ENCODE measurements at places on chromosomes 11 and 22.

GRCh38 chr11:36214480-36214879, 74.7 kb downstream of the COMMD9 start:
- DNase-seq: no peak

DNA sequence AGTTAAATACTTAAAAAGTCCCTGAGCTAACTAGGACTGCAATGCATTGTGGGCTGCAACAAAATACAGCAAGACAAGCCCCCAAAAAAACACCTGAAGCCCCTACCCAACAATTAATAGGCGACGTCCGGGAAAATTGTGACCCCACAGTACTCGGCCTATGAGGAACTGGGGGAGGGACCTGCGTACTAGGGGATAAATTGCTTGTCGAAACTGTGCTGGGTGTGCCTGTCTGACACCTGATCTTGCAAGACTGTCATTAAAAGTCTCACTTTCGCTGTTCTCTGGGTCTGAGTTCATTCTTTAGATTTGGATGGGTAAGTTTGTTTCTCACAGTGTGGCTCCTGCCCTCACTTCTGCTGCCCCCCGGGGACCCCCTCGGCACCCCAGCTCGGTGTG, 15.2 kb downstream of the TANGO2 start:
- no peak for DNase-seq

DNA sequence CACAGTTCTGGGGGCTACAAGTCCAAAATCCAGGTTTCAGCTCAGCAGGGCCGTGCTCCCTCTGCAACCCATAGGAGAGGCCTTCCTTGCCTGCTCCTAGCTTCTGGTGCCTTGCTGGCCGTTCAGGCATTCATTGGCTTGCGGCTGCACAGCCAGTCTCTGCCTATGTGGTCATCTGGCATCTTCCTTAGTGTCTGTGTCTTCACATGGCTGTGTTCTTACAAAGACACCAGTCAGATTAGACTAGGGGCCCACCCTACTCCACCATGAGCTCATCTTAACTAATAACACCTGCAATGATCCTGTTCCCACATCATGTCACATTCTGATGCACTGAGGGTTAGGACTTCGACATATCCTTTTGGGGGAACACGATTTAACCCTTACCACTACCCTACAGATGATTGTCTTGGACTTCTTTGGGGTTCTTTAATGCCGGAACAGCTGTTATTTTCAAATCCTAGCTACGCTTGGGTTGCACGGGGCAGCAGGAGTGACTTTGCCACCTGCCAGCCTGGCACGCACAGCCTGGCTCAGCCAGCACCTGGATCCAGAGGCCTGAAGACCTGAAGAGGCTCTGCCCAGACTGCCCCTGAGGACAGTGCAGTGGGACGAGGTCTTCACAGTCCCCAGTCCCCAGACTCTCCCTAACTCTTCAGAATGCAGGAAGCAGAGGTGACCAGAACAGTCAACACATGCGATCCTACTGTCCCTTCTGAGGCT, 7.7 kb upstream of the NEAT1 start:
- no peak for DNase-seq

DNA sequence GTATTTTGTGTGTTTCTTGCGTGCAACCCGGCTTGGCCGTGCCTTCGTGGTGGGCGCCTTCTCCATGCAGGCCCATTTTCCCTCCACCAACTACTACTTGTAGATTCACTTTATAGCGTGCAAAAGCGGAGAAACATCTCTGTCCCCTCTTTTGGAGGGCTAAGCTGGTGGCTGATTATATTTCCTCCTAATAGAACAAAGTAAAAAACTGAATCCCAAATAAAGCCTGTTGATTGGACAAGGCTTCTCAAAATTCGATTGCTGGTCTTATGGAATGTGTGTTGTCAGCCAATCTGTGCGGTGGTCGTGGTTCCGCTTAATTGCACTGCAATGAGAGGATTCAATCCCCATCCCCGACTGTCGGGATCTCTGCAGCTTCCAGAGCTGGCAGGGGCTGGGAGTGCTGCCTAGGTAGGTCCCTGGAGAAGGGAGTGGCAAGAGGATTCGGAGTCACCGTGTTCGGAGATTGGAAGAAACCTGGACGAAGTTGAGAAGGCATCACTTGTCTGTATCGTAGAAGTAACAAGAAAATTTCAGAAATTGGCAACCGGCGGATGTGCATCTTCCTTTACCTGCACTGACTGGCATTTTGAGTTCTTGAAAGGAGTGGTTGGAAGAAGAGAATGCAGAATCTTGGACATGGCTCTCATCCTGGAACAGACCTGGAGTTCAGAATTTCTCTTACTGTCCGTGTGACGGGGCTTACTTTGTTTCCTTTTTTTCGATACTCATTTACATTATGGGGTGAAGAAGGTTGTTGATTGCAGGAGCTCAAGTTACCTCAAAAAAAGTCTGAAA, 1.1 kb downstream of the HMGXB4 start:
- no peak for DNase-seq

DNA sequence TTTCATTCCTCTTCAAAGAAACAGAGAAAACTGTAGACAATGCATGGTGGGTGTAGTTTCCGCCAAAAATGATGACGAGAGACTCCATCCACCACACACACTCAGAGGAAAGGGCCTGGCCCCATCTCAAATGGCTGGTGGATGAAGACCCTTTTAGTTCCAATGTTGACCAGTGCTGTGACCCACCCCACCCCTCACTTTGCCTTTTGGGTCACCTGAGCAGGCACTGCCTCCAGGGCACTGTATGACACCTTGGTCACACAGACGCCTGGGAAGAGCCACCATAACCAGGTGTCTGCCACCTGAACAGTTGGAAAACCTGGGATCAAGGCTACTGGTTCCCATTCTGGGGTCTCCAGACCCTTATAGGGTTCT, 121.3 kb downstream of the MPPED1 start:
- no peak for DNase-seq

GRCh38 chr11:77351281-77351886, 49.9 kb upstream of the GDPD4 start:
- no peak for DNase-seq

DNA sequence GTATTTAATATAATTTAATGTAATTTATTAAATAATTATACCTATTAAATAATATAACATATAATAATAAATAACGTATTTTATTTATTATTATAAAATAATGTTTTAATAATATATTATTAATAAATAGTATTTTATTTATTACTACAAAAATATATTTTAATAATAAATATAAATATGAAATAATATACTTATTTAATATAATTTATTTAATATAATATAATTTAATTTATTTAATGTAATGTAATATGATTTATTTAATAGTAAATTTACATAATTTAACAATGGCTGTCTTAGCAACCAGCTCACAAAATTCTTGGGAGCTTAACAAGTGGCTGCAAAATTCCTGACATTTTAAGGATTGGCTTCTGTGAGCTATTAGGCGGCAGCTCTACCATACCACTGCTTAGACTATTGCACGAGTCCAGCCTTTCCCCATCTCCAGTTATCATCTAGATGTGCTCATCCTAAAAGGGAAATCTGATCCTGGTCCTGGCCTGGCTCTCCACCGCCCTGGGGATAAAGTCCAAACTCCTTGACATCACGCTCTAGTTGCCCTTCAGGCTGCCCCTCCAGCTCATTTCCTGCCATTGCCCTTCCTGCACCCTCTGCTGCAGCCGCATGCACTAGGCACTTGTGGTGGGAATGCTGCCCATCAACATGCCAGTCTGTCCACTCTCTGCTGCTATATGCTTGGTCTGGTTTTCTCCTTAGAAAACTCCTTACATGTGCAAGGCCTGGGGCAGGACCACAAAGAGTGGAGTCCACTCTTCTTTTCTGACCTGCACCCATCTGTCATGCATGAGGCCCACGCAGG, 9.8 kb downstream of the MMP20 start:
- no peak for DNase-seq

GRCh38 chr22:19504900-19505734, 19.1 kb downstream of the CLDN5 start:
- no peak for DNase-seq

- no peak for DNase-seq
These were observed 107.7 kb upstream of the PARVA start for GRCh38 chr11:12269446-12270214.

- peak; percentile 20 for DNase-seq
These were observed 34.1 kb downstream of the MB start for GRCh38 chr22:35582861-35583670.

DNA sequence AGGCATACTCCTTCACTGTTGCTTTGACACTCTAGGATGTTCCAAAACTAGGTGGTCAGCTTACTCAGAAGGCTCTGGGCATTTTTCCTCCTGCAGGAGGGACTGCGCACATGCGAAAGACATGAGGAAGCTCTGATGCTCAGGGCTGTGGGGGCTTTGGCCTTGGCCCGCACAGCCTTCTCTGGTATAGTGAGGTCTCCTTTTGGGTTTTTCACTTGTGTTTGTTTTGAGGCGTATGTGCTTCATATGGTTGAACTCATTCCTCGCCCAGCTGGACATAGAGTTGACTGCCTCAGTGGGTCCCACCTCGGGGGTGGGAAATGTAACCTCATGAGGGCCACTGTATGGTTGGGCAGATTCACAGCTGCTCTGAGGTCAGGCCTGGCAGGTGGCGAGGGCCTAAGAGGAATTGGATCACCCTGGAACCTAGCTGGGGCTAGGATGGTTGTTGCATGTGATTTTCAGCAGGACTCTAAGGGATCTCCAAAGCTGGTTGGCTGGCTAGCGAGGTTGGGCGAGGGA, 63.7 kb downstream of the PTPRJ start:
- DNase-seq: no peak

- no peak for DNase-seq
These were observed 45.6 kb downstream of the OR4D9 start for GRCh38 chr11:59556917-59557348.

DNA sequence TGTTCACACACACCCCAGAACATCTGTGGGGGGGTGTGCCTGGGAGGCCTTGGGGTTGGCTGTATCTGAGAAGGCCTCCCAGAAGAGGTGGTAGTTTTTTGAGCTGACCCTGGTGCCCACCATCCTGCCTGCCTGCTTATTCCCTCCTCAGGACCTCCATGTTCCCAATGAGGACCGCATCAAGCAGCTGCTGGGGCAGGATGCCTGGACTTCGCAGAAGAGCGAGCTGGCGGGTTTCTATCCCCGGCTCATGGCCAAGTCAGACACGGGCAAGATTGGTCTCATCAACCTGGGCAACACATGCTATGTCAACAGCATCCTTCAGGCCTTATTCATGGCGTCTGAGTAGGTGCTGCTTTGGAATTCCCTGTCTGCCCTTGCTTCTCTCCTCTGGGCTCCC, 17.0 kb downstream of the USP35 start:
- no peak for DNase-seq

DNA sequence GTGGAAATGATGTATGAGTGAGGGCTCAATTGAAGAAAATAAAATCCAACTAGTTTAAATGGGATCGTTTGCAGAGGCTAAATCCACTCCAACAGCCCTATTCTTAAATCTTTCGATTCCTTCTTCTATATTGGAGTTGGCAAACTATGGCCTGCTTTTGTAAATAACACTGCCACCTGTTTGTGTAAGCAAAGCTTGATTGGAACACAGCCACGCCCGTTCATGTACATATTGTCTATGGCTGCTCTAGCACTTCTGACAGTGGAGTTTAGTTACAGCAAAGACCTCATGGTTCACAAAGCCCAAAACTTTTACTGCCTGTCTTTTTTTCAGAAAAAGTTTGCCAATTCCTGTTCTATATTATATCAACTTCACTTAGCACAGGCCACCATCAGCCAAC, 40.6 kb upstream of the RCN1 start:
- DNase-seq: no peak

GRCh38 chr11:91835051-91835560, 389.5 kb upstream of the FAT3 start:
- DNase-seq: no peak

GRCh38 chr22:20186183-20186870, 35.5 kb upstream of the CCDC188 start:
- no peak for DNase-seq

DNA sequence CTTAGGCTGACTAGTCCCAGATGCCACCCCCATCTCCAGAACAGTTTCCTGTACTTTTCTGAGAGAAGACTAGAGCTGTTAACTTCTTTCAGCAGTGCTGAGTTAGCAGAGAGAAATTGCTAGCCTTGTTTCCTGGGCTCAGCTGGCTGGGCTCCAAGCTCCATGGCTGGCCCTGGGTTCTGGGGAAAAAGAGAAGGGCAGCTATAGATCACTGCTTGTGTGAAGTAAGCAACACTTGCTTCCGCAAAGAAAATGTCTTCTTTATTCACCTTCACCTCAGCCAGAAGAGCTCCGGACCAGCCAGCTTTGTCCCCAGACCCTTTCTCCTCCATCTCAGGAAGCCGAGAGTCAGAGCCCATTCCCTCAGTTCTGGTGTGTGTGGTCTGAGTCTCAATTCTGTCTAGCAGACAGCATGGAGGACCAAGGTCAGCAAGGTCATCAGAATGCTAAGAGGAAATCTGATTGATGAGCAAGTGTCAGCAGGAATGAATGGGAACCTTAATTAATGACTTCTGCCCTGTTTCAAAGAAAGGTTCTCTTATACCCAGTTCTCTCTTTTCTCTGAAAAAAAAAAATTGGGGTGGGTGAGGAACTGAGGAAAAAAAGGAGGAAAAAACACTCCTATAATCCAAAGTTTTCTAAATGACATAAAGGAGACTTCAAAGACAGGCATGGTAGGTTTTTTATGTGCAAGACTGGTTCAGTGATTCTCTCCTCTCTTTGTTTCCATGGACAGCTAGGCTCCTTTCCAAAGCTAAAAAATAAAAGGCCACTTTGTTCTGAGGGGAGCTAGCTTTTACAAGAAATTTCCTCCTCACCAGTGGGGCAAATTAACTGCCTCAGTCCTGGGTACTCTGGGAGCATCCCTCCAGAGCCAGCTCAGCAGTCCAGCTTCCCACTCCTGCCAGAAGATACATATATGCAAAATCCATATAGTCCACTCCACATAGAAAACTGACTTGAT, 63.6 kb upstream of the FAM181B start:
- DNase-seq: no peak

DNA sequence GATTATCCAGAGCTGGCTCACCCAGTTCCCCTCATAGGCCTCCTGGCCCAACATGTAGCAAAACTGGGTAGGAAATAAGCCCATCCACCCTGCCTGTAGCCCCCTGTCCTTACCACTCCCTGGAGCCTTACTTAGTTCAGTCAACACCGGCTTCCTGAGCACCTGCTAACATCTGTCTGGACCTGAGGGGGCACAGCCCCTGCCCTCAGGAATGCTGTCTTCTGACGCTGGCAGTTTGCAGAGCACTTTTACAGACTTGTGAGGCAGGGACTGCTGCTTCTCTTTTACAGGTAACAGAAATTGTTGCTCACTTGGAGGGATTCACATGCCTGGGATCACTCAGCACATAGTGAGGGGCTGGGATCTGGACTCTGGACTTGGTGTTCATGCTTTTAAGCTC, 152.0 kb upstream of the TBCEL start:
- no peak for DNase-seq

DNA sequence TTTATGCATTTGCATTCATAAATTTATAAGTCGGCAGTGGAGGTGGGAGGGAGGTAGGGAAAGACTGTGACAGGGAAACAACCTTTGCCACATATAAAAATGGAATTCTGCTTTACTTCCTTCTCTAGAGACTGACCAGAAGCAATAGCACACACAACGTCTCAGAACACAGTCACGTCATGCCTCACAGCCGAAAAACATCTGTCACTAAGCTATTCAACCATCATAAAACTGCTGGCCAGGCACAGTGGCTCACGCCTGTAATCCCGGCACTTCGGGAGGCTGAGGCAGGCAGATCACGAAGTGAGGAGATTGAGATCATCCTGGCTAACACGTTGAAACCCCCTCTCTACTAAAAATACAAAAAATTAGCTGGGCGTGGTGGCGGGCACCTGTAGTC, 101.0 kb upstream of the CHRM4 start:
- DNase-seq: no peak

Data from stimulated activated CD8-positive, alpha-beta memory T cell treated with anti-CD3 and anti-CD28 coated beads, Interleukin-7, amount 100 ng/mL, for 1 hour (primary cell).